ENCODE measurements at places on chromosomes 2 and 18.

- DNase-seq, result peak; percentile 55
These were observed 90.3 kb downstream of the SPATS2L start for GRCh38 chr2:200396781-200397242.

- no peak for DNase-seq
These were observed 88.1 kb upstream of the KLF7 start for GRCh38 chr2:207253666-207254345.

DNA sequence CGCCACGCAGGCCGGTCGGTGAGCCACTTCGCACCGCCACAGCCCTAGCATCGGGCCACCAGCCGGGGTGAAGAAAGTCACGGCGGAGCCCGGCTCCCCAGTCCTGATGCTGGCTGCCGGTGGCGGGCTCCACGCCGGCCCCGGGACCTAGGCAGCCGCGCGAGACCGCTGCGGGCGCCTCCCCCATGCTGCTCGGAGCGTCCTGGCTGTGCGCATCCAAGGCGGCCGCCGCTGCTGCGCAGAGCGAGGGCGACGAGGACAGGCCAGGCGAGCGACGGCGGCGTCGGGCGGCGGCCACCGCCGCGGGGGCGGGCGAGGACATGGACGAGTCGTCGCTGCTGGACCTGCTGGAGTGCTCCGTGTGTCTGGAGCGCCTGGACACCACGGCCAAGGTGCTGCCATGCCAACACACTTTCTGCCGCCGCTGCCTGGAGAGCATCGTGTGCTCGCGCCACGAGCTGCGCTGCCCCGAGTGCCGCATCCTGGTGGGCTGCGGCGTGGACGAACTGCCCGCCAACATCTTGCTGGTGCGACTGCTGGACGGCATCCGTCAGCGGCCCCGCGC, 433 bp downstream of the SH3RF3 start:
- no peak for DNase-seq

DNA sequence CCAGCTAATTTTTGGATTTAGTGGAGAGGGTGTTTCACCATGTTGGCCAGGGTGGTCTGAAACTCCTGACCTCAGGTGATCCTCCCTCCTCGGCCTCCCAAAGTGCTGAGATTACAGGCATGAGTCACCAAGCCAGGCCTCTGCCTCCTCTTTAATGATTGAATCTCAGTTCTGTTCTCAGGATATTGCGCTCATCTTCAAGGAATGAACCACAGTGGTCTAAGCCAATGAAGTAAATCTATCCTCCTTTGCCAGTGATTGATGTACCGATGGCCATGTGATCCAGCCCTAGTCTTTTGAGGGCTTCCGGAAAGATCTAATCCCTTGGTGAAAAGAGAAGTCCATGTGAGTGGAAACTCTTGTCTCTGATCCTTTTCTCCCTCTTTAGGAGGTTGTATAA, 48.6 kb downstream of the POLE4 start:
- no peak for DNase-seq

- peak; percentile 92 for DNase-seq
These were observed 69.9 kb upstream of the DLX2 start for GRCh38 chr2:172172513-172173173.

DNA sequence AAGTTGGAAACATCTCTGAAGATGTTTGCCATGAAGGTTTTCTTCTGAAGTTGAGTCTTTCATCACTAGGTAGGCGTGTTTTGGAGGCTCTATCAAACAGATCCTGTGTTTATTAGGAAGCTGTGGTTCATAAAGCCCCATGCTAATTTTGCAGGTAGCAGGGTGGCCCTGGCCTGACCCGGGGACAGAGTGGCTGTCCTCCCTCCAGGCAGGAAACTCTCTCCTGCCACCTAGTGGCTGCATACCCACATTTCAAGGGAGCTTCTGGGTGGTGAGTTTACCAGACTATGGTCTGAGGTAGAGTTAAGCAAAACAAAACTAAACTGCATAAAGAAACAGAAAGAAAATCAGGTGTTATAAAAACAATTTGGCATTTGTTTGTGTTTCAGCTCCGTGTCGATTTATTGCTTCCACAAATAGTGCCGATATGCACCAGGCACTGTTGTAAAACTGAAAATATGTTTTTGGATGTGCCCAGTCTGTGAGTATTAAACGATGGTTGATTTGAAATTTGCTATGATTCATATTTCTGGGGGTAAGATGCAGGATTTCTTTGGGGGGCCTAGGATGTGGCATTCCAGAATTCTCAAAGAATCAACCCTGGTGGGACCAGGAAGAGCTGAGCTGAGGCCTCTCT, 26.0 kb upstream of the IL37 start:
- peak; percentile 66 for DNase-seq

- peak; percentile 67 for DNase-seq
These were observed 1.1 kb upstream of the CDH2 start for GRCh38 chr18:28177828-28178635.

- DNase-seq, result no peak
These were observed 36.9 kb downstream of the KLF7 start for GRCh38 chr2:207128867-207129266.

- DNase-seq, result no peak
These were observed 101.7 kb downstream of the NRP2 start for GRCh38 chr2:205783872-205784499.

GRCh38 chr2:147222506-147222905, 622.3 kb upstream of the ACVR2A start:
- no peak for DNase-seq

DNA sequence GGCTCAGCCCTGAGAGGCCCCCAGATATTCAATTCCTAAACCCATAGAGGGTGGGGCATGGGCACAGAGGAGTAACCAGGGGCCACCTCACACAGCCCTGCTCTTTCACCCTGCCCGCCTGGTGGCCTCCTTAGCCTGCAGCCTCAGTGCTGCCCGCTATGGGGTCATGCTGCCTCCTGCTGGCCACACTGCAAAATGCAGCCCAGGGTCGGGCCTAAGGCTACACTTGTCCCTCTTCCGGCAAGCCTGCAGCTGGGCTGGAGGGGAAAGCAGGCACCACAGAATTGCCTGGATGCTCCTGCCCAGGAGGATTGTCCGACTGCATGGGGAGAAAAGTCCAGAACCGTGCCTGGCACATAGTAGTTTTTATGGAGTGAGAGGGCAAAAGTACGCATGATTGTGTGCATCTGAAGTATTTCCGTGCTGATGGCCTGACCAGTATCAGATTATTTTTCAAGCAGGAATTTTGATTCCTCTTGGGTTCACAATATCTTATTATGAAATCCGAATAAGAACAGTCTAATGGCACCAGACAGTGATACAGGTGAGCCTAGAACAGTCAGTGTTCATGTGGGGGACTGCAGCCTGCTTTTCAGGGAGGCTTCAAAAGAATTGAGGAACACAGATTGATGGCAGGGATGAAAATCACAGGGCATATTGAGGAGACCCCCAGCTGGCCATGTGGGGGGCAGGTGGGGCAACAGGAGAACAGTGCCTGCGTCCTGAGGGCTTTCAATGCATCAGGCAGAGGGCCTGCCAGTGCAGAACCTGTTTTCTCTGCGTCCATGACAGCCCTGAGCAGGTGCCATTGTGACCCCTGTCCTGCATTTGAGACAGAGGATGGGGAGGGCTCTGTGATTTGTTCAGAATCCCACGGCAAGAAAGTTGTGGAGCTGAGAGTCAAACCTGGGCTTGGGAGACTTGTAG, 51.2 kb upstream of the ALPP start:
- DNase-seq, result peak; percentile 77

DNA sequence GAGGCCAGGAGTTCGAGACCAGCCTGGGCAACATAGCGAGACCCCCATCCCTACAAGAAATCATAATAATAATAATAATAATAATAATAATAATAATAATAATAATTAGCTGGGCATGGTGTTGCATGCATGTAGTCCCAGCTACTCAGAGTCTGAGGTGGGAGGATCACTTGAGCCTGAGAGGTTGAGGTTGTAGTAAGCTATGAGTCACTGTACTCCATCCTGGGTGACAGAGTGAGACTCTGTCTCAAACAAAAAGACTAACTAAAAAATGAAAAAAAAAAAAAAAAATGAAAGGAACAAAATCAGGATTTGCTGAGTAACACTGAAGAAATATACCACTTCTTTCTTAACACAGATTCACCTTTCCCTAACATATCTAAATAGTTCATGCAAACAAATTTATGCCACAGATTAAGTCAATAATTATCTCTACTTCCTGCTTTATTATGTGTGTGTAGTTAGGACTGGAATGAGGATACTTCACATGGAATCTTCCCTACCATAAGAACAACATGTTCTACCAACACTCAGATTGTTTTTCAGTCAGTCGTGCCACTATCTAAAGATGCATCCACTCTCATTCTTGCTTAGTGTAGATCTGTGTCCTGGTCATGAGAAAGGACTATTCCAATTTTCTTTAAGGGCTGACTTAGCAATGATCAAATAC, 928.7 kb downstream of the SLC4A3 start:
- no peak for DNase-seq

Measured in stomach (tissue), 19 donors.